ENCODE measurements at places on chromosomes 7 and 10.

DNA sequence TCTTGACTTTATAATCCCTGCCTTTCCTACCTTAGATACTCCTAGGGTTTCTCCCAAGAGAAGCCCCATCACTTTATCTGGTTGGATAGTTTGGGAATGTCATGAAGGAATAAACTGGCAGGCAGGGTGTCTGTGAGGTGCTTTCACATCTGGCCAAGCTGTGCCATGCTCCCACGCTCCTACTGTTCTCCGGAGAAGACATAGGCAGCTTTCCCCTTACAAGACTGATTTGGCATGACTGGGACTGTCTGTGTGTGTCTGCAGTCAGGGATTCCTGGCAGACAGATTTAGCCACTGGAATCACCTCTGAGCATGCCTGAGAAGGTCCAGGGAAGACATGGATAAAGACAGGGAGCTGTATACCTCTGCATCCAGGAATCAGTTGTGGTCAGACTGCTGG lies 45.3 kb downstream of the HK1 start:
- DNase-seq = no peak

- DNase-seq = no peak
Observed at GRCh38 chr7:151415375-151416105, 5.7 kb upstream of the WDR86 start.

DNA sequence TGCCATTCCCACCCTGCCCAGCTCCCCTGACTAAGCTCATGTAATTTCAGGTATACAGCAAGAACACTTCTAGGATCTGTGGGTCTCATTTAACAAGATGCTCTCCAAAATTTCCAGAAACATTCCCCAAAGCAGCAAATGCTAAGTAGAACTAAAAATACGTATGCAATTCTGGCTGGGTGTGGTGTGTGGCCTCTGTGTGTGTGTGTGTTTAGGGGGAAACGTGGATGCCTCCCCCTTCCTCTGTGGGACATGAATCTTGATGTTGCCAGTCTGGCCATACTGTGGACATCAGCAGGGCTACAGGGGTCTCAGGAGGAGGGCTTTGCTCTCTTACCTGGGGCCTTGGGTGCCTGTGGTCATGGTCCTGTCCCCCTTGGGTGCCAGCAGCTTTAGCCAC lies 18.4 kb downstream of the EMX2 start:
- no peak for DNase-seq

GRCh38 chr7:45253368-45253767 lies 95.8 kb downstream of the RAMP3 start:
- DNase-seq = no peak

GRCh38 chr10:102918817-102919245 lies 737 bp downstream of the CNNM2 start:
- DNase-seq = no peak

GRCh38 chr10:28788252-28788651 lies 110.9 kb downstream of the BAMBI start:
- DNase-seq = no peak

DNA sequence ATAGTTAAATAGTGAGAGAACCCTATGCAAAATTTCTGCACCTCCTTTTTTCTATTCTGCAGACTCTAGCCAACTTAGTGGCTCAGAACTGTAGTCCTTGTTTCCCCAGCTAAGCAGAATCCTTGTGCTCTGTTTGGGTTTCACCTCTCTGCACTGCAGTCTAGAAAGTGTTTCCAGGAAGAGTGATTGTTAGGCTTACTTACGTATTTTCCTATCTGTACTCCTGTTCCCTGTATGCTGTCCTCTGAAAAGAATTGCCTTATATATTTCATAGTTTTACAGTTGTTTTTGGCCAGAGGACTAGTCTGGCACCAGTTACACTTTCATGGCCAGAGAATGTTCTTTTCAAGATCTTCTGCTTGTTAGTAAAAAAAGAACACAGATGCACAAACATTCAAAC lies 154.6 kb upstream of the POT1 start:
- no peak for DNase-seq

- no peak for DNase-seq
Observed at GRCh38 chr7:26156451-26157420, 4.7 kb downstream of the NFE2L3 start.

DNA sequence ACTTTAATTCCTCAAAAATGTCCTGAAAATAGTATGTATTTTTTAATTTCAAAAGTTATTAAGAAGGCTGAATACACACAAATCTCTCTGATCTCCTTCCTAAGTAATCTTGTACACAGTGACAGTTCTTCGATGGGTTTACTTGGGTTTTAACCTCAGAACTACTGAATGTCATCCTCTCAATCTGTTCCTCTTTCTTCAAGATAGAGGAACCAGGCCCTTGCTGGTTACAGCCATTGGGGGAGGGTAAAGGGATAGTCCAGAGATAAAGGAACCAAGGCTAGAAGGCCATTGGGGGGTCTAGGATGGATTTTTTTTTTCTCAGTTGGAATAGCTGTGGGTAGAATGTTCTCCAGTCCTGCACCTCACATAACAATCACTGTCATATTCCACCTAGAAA lies 224.9 kb downstream of the SKIDA1 start:
- DNase-seq = no peak

GRCh38 chr10:122044713-122045112 lies 55.8 kb downstream of the TACC2 start:
- DNase-seq = no peak

GRCh38 chr10:103552856-103553742 lies 59.6 kb downstream of the NEURL1 start:
- no peak for DNase-seq

DNA sequence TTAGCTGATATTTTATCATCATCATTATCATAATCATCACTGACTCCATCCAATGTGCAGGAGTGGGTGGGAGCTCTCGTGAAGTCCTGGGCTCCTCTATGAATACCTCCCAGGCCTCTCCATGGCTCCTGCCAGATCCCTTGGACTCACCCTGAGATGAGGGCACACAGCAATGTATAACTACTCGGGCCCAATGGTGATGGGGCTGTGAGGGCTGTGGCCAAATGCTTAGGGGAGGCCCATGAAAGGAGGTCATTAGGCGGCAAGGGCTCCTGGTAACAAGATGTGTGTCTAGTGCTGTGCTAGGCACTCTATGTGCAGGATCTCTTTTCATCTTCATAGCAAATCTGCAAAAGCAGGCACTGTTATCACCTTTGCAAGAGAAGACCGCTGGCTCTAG lies 270.9 kb downstream of the GLRX3 start:
- no peak for DNase-seq

- no peak for DNase-seq
Observed at GRCh38 chr10:23096802-23097549, 1.6 kb downstream of the MSRB2 start.

- DNase-seq = no peak
Observed at GRCh38 chr10:59333701-59334100, 28.6 kb downstream of the FAM13C start.

DNA sequence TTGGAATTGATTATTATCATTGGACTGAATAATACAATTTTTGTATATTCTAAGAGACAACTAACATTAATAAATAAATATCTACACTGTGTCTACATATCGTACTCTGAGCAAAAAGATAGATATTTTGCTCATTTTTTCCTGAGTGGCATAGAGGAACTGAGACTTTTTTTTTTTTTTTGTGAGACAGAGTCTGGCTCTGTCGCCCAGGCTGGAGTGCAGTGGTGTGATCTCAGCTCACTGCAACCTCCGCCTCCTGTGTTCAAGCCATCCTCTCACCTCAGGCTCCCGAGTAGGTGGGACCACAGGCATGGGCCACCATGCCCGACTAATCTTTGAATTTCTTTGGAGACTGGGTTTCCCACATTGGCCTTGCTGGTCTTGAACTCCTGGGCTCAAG lies 14.0 kb downstream of the KMT2E start:
- no peak for DNase-seq

GRCh38 chr7:131326576-131326975 lies 1.1 kb upstream of the MKLN1 start:
- no peak for DNase-seq

DNA sequence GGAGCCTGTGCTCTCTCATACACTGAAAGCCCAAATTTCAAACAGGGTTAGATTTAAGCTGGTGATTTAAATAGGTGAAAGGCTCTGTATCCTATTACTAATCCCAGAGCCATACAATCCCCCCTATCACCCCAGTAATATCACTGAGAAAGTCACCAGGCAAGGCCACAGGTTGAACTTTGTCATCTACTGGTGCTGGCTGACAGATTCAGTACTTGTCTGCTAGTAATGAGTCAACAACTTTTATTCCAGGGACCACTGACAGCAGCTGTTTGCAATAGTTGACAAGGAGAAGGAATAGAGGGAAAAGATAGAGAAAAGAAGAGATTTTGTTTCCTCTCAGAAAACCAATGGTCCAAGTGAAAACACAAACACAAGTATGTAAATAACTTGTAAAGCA lies 10.4 kb downstream of the ASB15 start:
- DNase-seq = no peak

DNA sequence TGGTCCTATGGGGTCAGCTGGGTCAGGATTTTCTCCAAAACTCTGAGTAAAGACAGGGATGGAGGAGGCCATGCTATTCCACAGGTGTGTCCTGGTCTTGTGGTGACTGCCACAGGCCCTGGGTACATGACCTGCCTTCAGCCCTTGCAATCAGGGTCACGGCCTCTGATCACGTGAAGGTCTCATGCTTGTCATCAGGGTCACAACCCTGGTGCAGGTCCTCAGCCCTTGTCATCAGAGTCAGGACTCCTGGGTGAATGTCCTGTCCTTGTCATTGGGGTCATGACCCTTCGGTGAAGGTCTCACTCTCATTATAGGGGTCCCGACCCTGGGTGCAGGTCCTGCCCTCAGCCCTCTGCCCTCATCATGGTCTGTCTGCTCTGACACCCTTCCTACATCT lies 21.9 kb upstream of the TBRG4 start:
- DNase-seq = no peak

DNA sequence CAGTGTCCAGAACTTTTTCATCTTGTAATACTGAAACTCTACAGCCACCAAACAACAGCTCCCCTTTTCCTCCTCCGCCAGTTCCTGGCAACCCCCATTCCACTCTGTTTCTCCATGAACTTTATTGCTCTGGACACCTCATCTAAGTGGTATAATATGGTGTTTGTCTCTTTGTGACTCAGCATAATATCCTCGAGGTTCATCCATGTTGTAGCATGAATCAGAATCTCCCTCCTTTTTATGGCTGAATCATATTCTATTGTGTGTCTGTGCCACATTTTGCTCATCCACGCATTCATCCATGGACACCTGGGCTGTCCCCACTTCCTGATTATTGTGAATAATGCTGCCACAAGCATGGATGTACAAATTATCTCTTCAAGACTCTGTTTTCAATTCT lies 124.4 kb upstream of the FGFR2 start:
- DNase-seq = no peak

DNA sequence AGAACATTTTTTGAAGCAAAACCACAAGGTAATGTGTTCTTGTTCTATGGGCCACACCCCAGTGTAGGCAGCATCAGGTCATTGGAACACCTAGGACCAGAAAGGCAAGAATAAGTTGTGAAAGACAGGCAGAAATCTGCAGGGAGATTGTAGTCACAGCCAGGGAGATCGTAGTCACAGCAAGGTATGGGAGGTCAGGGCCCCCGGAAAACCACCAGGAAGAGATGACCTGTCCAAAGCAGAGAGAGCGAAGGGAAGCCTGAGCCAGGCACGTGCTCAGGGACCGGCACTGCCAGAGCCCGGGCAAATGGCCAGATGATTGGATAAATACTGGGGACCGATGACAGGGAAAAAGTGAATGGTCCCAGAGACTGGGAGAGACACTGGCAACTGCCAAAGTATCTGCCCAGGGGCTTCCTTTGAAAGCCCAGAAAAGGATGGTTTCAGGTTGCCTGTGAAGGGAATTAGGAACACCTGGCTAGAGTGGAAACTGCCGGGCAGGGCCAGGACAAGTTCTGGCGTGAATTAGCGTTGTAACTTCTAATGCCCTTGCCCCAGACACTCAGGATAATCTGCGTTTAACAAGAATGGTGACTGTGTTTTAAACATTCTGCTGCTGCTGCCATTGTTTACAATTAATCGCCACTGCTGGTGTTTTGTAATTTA lies 3.9 kb upstream of the NOBOX start:
- DNase-seq = no peak

DNA sequence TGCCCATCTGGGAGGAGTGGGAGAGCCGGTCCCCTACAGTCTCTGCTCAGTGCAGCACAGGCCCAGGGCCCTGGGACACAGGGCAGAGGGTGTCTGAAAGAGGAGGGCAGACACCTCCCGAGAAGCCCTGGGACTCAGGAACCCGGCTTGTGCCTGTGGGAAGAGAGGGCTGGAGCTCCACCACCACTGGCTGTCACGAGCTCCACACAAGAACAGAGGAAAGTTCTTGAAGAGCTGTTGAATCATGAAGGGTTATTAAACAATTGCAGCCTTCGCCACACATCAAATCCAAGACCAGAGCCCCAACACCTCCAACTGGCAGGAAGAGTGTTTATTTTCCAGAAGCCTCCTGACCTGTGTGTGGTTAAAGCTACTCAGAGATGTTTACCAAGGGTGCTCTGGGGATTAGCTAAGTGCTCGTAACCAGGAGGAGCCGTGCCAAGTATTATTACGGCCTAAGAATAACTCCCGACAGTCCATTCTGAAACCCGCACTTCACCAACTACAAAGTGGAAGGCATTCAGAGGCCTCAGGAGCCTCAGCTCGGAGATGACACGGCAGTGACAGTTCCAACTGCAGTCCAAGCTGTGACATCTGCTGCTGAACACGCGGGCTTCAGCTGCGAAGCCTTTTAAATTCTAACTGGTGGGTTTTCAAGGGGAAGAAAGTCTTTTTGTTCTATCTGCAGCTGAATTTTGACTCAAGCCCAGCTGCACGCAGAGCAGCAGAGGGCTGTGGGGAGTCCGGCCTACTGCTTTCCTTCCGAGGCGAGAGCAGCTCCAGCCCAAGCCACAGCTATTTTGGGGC lies 75.1 kb downstream of the MAD1L1 start:
- no peak for DNase-seq

GRCh38 chr10:66680886-66681285 lies 244.9 kb upstream of the LRRTM3 start:
- DNase-seq = no peak

- no peak for DNase-seq
Observed at GRCh38 chr7:158809596-158809995, 19.7 kb downstream of the ESYT2 start.

DNA sequence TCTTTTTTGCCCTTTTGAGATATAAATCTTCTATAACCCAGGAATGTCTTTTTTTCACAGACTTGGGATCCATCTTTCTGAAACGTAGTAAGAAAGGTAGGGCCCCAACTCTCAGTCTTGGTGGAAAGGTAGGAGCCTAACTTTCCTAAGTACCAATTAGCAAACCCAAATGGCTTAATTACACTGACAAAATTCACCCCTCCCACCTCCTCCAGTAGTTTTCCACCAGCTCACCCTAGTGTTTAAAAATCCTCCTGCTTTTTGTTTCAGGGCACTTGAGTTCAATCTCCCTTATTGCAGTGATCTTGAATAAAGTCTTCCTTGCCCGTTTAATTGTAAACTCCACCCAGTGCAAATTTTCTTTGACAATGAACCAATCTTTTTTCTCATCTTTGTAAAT lies 600.0 kb downstream of the PHTF2 start:
- DNase-seq = no peak

- DNase-seq = no peak
Observed at GRCh38 chr7:24129597-24129996, 154.4 kb upstream of the NPY start.

- no peak for DNase-seq
Observed at GRCh38 chr7:45446195-45446944, 127.8 kb upstream of the ADCY1 start.

All from cortex of kidney (tissue), 1 donor.